HS-27A (cell line): ENCODE measurements at places on chromosomes 2 and 18.

- no peak for DNase-seq
Measured at GRCh38 chr2:218329027-218329825, 27.4 kb upstream of the CATIP start.

- no peak for DNase-seq
Measured at GRCh38 chr2:198465970-198466369, 661.6 kb downstream of the PLCL1 start.

DNA sequence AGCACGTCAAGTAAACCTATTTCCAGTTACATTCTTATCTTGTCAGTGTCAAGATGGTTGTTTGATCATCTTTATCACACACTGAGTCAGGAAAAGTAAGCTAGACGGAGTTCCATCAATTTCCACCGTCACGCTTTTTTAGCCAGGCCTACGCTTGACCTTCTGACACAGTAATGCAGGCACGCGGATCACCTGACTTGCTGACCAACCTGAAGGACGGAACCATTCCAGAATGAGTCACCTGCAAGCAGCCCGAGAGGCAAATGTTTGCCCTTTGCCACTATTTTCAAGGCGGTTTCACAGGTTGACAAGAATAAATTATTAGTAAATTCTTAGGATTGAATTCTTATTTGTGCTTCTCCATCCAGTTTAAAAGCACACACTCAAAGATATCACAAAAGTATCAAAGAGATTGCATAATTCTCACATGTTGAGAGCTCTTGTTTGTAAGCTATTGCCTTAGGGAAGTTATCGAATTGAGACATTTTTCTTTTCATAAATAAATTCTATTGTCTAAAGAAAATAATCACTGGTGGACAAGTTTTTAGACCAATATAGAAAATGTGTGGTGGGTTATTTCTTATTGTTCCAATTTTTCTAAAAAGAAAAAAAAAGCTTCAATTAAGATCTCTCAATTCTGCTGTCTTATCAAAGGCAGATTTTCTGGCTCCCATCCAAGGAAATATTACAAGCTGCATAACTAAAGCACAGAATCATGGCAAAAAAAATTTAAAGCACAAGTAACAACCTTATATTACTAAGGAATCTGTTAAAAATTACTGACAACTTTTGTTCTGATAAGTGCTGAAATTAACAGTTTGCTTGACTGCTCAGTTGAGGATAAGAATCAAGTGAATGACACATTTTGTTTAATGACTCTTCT, 31.9 kb downstream of the UXS1 start:
- DNase-seq, result no peak

DNA sequence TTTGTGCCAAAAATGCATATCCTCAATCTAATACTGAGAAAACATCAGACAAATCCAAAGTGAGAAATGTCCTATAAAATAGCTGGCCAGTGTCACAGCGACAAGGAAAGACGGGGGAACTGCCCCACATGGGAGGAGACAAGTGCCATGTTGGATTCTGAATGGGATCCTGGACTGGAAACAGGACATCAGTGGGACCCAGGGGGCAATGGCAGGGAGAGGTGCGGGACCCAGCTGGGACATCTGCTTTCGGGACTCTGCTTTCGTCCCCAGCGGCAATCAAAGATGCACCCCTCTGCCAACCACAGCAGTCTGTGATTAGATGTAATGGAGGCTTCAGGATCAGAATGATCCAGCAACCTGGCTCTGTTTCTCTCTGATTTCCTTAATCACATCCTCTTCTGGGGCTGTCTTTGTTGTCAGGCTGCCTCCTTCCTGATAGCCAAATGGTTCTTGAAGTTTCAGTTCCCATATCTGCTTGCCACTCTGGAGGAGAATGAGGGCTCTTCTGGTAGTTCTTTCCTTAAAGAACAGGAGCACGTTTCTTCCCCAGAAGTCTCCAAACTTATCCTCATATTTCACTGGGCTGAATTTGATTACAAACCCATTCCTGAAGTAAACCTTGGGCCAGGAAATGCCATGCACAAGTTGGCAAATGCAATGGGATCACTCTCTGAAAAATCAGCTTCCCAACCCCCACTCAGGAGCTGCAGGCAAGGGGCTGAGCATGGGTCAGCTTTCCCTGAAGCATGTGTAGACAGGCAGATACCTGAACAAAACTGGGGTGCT, 13.6 kb upstream of the PROC start:
- no peak for DNase-seq

GRCh38 chr2:39069136-39069515, 51.7 kb downstream of the SOS1 start:
- no peak for DNase-seq

- DNase-seq, result no peak
Measured at GRCh38 chr18:42164556-42164955, 209.5 kb downstream of the PIK3C3 start.

DNA sequence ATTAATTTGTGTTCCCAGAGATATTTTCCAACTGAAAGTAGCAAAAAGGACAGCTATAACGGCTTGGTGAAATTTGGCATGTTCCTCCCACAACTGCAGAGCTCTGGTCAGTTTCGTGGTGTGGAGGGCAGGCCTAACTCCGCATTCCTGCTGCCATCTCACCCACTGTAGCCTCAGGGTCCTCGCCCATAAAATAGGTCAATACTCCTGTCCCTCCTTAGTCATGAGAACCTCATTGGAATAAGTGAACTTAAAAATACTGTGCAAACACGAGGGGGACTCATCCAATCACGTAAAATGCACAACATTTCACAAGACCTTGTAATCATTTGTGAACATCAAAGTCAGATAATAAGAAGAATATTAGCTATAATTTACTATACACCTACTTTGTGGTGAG, 143.5 kb upstream of the NCKAP5 start:
- no peak for DNase-seq

GRCh38 chr2:121723316-121723715, 13.4 kb downstream of the NIFK start:
- DNase-seq, result no peak

DNA sequence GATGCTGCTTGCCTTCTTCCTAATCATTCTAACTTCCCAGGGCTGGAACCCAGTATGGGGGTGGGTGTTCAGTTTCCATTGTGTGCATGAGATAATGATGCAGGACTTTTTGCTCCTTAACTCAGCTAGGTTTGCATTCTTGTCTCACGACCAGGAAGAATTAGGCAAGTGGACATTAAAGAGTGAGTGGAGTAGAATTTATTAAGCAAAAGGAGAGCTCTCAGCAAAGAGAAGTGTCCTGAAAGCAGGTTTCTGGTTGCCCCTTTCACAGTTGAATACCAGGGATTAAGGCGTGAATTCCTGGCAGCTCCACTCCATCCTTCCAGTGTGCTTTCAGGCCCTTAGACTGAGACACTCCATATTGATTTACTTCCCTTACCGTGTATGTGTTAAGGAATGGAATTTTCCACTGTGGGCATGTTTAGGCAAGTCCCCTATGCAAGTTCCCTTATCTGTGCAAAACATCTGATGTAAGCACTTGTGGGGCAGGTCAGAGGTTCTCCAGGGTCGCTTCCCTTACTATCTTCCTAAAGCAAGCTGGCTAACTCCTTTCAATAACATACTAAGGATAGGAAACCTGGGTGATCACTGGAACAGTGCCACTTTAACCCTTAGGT, 126.5 kb downstream of the GPR39 start:
- DNase-seq, result no peak

GRCh38 chr2:111957872-111958354, 59.5 kb downstream of the MERTK start:
- DNase-seq, result no peak

DNA sequence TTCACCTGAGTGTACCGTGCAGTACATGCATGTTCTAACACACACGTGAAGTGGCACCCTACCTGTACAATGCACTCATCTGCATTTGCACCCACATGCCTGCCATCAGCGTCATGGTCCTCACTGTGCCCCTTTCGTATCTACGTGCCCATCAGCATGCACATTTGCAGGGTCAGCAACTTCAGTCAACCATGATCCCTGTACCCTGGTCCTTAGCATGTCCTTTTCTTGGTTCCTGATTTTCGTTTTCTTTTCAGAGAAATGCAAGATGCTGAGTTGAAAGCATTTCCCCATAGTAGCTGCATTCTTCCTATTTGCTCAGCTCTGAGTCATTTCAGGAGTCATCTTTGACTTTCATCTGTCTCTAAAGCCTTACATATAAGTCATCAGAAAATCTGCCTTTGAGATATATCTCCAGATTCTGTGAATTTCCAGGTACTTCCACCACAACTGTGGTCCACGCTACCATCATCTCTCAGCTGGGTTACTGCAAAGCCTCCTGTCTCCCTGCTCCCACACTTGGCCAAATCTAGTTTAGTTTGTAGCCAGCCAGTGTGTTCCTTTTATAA, 14.7 kb upstream of the PUM2 start:
- no peak for DNase-seq

GRCh38 chr18:51196811-51197660, 445 bp downstream of the MEX3C start:
- no peak for DNase-seq

DNA sequence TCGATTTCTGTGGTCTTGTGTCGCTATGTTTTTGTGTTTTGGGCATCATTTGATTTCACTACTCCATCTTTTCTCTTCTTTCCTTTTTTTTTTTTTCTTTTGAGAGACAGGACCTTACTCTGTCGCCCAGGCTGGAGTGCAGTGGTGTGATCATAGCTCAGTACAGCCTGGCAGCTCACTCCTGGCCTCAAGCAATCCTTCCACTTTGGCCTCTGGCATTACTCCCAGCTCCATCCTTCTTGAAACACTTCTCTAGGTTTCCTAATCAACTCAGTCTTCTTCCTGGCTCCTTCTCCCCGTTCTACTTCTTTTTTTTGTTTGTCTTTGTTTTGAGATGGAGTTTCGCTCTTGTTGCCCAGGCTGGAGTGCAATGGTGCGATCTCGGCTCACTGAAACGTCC, 26.5 kb downstream of the TCF23 start:
- DNase-seq, result no peak

GRCh38 chr2:185014076-185014475, 415.7 kb downstream of the ZNF804A start:
- no peak for DNase-seq

- no peak for DNase-seq
Measured at GRCh38 chr2:237137626-237138323, 52.1 kb downstream of the COPS8 start.

DNA sequence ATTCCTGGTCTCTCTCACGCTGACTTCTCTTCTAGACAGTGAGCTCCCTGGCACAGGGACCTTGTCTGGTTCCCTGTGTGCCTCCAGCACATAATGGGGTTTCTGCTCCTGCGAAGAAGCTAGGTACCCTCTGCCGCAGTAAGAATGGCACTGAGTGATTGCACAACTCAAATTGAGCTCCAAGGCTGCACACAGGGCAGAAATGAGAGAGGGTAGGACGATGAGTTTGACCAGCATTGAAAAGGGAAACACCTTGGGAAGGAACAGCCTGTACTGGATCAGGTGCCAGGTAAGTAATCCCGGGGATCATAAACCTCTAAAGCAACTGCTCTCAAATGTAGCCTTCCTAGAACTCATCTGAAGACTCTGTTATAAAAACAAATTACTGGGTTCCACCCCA, 21.0 kb upstream of the MSGN1 start:
- DNase-seq, result no peak

GRCh38 chr2:25570161-25570845, 103.1 kb downstream of the DTNB start:
- DNase-seq, result no peak

DNA sequence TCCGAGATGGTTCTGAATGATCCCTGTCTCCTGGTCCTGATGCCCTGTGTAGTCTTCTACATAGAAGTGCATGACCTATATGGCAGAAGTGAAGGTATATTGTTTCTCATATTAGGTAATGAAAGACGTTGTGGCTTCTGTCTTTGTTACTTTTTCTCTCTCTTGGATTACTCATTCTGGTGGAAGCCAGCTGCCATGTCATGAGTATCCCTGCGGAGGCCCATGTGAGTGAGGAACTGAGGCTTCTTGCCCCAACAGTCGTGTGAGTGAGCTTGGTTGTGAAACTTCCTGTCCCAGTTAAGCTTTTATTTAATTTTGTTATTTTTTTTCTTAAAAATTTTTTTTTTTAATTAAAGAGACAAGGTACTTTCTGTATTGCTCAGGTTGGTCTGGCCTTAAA, 134.7 kb downstream of the UBR3 start:
- DNase-seq, result no peak

GRCh38 chr2:66252109-66252508, 182.8 kb upstream of the MEIS1 start:
- DNase-seq, result no peak

DNA sequence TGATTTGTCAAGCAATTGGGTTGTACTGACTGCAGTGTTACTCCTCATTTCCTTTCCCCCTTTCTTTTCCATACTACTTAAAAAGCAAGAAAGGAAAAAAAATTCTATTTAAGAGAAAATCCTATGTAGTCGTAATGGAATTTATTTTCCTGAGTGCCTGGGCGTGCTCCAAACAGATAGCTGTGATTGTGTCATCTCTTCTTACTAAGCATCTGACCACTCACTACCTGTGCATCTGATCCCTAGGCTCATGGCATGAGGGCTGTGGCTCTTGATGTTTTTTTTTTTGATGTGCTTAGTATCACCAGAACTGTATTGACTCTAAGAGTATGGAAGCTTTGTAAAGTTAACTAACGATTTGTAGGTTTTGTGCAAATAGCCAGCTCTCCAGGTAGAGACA, 19.0 kb downstream of the CRIM1 start:
- no peak for DNase-seq

GRCh38 chr2:207399301-207399700, 130.5 kb upstream of the CREB1 start:
- no peak for DNase-seq

DNA sequence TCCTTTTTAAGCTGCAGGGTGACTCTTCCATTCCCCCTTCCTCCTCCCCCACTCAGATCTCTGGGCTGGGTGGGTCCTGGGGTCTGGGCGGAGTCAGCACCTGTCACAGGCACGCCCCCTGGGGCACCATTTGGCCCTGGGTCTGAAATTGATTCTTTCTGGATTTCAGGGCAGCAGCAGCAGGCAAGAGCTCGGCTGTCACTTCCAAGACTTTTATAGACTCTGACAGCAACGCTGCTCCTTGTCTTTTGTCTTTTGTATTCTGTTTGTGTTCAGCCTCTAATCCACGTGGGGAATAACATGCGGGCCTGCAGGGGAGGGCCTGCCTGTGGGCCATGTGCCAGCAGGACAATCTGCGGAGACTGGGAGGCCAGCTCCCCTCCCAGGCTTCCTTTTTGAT, 3.9 kb downstream of the BOD1L2 start:
- DNase-seq, result no peak

DNA sequence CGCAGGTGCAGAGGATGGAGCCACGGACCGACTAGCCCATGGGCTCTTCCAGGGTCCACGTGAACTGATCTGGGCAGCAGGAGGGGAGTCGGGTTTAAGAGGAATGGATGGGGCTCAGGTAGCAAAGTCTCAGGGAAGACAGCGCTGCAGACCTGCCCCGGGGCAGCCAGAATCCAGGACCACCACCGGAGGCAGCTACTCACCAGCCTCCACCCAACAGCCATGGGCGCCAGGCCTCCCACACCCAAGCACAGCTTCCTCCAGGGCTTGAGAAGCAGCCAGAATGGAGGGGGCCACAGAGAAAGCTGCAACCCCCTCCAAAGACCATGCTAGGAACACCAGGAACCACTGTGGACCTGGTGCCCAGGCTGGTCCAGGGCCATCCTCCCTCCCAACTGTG, 164.3 kb downstream of the TWIST2 start:
- DNase-seq, result no peak

- DNase-seq, result peak; percentile 34
Measured at GRCh38 chr2:200350850-200351285, 44.4 kb downstream of the SPATS2L start.
